ENCODE measurements at places on chromosomes 5 and 9.

DNA sequence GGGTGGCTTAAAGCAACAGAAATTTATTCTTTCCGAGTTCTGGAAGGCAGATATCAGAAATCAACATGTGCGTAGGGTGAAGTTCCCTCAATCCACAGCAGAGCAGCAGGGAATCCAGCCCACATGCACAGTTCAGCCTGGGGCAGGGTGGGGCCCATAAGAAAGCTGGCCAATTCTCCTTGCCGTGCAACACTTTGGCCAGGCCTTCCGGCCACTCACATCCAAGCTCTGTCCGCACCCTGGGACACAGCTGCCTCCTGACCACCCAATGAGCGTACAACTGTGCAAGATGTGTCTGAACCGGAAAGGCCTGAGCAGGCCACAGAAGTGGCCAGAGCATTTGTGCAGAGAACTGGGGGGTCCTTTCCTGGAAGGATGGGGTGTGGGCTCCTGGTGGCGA is 274.9 kb downstream of the GADD45G start:
- DNase-seq = peak; percentile 96

DNA sequence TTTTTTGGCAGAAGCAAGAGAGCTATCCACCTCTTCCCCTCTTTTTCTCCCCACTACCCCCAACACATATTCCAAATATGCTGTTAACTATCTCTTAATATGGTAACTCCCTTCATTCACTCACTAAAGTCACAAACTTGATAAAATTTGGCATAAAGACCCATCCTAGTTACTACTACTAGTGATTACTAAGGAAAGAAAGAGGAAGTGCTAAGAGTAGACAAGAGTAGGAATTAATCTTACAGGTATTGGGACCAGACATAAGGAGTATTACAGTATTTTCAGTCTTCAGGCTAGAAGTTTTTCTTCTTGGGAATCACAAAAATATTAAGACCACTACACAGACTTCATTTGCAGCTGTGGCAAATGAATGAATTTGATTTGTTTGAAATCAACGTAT is 2.2 kb downstream of the ADAMTS6 start:
- peak; percentile 4 for DNase-seq

- no peak for DNase-seq
Measured at GRCh38 chr9:79824265-79824664, 252.5 kb downstream of the TLE4 start.

DNA sequence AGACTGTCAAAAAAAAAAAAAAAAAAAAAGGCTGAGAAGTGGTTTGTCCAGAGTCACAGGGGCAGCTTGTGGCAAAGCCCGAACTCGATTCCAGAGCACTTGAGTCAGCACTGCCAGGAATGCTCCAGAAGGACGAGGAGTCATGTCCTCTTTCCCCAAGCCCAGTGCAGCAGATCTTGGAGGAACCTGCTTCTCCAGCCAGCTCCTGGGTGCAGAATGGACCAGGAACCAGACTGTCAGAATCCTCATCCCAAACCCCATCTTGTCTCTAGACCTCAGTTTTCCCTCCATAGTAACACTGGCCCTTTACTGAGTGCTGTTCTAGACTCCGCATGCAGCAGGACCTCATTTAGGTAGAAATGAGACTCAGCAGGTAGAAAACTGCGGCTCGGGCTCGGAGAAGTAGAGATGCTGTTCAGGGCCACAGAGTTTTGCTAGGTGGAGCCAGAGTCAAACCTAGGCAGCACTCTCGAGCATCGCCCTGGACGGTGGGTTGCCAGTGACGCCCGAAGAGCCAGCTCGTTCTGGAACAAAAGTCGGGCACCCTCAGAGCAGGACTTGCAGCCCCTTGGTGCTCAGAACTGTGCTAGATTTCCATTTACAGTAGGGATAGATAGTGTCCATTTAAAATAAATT is 15.4 kb downstream of the CD74 start:
- DNase-seq = no peak

DNA sequence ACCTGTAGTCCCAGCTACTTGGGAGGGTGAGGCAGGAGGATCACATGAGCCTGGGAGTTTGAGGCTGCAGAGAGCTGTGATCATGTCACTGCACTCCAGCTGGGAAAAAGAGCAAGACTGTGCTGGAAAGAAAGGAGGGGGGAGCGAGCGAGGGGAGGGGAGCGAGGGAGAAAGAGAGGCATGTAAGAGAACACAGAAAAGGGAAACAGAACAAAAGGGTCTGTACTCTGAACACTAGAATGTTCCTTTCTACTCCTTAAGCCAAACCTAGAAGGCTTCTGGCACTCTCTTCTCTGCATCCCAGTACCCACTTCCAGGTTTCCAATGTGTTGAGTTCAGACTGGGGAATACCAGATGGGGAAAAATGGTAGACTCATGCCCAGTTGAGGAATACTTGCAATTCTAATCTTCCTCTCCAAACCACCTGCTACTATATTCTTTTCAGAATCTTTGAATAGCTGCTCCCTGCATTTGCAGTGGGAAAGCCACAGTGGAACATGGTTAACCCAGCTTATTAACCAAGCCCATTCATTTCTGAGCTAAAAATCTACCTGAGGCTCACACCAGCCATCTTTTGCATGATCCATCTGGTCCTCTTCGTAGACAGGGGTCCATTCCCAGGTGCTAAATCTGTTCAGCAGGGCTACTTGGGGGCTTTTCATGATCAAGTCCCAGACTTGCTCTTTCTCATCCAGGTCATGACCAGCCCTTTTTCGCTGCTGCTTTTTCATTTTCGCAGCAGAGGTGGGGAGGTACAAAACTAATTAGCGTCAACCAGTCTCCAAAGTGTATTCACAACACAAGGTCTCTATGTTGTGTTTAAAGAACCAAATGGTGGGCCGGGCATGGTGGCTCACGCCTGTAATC is 34.9 kb downstream of the SEMA4D start:
- no peak for DNase-seq

DNA sequence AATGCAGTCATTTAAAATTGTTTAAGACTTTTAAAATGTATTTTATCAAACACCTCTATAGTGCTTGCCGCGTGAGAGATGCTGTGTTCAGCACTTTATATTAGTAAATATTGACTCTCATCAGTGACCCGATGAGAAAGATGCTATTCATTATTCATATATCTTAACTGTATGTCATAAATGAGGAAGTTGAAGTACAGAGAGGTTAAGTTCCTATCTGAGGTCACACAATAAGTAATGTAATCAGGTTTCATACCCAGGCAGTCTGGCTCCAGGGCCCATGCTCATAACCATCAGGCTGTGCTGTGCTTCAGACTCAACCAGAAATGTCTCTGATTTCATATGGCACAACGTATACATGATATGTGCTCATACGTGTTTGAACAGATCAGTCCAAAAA is 119.0 kb downstream of the SV2C start:
- DNase-seq = no peak

- peak; percentile 70 for DNase-seq
Measured at GRCh38 chr9:127904561-127905003, 5.2 kb upstream of the ST6GALNAC6 start.

DNA sequence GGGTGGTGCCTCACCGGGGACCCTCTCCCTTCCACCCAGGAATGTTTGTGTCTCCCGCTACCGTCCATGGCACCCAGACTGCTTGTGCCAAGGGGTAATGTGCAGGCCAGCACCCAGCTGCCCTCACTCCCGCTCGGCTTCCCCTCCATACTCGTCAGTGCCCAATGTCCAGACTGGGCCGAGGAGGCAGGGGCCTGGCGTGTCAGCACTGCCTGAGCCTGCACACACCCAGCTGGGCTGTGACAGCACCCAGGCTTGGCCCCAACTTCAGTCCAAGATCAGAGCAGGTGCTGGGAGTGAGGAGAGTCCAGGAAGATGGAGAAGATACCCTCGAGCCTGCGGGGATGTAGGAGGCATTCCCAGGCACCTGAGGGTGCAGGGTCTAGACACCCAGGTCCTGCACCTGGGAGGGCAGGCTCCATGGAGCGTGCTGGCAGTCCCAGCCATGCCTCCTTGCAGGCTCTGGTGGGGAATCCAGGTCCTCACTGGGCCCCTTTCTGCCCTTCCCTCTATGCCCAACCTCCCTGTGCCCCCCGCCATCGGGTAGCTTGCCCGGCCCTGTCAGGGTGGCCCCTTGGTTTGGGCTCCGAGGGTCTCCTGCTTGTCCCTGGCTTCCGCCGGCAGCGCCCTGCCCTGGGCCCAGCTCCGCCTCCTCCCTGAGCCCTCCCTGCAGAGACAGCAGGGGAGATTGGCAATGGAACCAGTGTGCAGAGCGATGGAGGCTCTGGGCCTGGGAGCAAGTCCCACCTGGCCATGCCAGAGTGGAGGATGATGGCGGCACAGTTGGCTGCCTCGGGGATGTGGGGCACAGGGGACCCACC is 250.8 kb upstream of the EDIL3 start:
- DNase-seq = no peak

DNA sequence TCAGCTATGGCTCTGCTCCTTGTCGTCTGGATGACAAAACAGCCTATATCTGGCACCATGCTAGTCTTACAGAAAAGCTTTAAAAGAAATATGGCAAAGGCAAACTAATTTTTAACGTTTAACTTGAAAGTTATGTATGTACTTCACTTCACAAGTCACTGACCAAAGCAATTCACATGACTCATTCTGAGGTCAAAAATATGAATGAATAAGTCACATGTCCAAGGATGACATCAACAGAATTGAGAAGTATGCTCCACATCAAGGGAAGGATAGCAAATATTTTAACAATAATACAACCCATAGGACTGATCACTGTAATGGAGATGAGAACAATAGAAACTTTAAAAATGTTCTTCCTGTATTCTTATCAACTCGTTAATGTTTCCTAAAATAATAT is 1072.6 kb upstream of the NUDT12 start:
- no peak for DNase-seq

- no peak for DNase-seq
Measured at GRCh38 chr5:175654339-175654738, 3.5 kb upstream of the HRH2 start.

DNA sequence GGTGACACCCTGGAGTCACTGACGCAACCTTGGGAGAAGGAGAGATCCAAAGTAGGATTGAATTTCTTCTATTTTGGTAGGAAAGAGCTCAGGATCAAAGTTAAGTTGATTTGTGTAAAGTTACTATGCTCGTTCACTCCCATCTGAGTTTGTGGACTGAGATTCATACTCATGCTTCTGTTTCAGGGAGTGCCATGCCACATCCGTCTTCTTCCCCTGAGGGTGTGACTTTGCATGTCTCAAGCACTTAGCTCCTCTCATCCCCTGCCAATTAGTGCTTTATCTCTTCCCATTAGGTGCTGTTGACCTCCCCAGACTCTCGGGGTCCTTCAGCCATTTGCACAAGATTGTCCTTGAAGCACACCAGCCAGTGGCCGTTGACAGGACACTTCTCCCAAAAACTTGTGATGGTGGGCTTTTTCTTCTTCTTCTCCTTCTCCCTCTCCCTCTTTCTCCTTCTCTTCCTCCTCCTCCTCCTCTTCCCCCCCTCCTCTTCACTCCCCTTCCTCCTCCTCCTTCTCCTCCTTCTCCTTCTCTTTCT is 232.2 kb upstream of the KLF4 start:
- DNase-seq = no peak

- no peak for DNase-seq
Measured at GRCh38 chr9:137650779-137651178, 32.0 kb downstream of the EHMT1 start.
